ENCODE measurements at places on chromosomes 16 and 17.
A peak's percentile ranks its signal among the peaks of the same experiment; 100 is the strongest.

DNA sequence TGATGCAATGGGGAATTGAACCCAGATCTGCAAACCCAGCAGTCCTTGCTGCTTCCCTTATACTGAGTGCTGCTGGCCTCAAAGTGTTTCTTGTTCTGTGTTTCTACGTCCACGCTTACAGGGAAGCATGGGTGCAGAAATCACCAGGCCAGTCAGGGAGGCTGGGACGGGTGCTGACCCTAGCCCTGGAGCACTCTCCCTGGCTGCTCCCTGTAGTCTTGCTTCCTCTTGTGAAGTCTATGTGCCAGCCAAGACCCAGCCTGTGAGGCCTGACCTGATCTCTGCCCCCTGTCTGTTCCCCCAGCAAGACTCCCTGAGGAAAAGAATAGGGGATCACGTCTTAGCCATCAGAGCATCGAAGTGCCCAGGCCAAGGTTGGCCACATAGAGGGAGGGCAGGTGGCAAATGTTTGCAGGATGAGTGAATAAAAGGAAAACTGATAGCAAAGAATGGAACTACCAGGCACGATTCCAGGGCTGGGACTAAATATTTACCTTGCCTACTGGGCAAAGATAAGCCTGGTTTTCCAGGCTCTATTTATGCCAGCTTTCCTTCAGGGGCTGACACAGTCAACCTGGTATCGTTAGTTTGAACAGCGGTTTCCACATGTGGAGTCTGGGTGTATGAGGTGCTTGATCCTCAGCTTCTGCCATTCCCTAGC, 41.2 kb upstream of the RHOT1 start:
- no peak for DNase-seq

DNA sequence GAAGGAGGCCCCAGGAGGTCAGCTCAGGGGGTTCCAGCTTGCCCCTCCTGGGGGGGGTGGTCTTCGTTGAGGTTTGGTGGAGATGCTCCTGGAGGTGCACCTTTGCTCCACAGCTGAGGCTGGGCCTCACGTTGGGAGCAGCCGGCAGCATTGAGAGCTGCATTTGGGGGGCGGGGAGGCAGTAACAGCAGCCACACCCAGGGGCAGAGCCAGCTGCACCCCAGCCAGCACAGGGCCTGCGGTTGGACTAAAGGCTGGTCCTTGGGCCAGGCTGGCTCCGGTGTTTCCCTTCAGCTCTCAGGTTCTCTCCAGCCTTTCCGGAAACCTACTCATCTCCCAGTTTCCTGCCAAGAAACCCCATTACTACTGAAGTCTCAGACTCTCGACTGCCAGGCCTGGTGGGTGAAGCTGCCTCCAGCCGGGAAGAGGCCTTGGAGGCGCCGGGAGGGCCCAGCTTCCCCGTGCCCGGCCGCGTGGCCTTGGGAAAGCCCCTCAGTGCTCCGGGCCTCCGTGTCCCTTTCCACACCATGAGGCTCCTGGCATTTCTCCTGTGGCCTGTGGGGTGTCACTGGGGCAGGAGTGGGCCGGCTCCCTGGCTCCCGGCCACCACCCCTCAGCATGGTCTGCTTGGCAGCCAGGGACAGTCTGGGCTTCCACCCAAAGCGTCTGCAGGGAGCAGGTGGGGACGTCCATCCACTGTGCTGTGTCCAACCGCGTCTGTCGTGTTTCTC, 14.0 kb upstream of the BAIAP2 start:
- DNase-seq = peak; percentile 48

- no peak for DNase-seq
Observed at GRCh38 chr16:27959914-27960313, 103.6 kb downstream of the GSG1L start.

- no peak for DNase-seq
Observed at GRCh38 chr17:60510031-60510430, 16.0 kb downstream of the APPBP2 start.

DNA sequence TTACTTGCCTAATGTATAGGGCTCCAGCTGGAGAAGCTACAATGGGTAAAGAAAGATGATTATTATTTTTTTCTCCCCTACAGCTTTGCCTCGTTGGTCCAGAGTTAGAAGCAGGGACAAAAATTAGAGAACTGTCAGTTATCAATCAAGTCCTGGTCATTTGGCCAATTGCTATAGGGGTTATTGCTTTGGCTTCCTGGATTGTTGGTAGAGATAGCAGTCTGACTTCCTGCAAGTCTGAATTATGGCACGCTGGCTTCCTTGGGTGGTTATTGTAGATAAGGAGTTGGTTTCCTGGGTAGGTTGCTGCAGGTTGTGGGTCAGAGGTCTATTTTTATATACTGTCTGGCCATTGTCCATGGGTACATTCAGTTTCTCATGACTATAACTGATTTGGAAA, 84.7 kb upstream of the ELAC2 start:
- no peak for DNase-seq

GRCh38 chr17:77235370-77235941, 94.7 kb downstream of the SEC14L1 start:
- no peak for DNase-seq

DNA sequence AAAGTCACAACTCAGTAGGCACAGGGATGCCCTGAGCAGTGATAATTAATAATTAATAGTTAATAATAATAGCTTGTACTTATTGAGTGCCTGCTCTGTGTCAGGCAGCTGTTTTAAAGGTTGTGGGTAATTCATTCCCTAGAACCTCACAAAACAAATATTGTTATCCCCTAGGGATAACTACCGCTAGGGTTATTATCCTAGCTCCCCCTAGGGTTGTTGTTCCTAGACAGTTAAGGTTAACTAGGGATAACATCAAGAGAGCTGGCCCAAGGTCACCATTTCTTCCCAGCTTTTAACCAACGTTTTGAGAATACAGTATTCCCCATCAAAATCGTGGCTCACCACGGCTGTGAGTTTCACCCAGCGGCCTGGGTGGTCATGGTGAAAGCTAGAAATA, 180.1 kb downstream of the PRKCB start:
- DNase-seq = no peak

DNA sequence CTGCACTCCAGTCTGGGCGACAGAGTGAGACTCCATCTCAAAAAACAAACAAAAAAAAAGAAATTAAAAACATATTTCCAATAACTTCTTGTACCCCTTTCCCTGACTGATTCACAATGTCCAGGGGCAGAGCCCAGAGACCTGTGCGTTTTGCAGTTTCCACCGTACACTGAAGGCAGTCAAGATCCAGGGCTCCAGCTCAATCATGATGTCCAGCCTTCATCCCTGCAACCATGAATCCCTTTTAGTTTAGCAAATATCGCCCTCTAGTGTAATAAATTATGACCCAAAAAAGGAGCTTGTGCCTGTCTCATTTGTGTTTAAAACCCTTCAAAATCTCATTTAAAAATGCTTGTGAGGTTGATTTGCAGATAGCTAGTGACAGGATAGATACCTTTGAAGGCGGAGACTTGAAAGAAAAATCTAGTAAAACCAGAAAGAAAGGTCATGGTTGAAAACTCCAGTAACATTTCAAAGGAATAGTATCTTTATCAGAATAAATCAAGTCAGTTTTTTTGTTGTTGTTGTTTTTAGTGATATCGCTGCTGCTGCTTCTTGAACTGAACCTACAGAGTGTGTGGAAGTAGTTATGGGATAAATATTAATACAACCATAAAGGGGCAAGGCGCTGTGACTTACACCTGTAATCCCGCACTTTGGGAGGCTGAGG, 3.7 kb upstream of the ERN1 start:
- DNase-seq = peak; percentile 72
